Nephron progenitor cell (in vitro differentiated cells): ENCODE measurements at places on chromosomes 6 and 20.

DNA sequence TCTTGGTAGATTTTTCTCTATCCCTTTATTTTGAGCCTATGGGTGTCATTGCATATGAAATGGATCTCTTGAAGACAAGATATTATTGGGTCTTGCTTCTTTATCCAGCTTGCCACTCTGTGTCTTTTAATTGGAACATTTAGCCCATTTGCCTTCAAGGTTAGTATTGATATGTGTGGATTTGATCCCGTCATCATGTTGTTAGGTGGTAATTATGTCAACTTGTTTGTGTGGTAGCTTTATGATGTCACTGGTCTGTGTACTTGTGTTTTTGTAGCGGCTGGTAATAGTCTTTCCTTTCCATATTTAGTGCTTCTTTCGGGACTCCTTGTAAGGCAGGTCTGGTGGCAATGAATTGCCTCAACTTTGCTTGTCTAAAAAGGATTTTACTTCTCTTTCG lies 61.9 kb downstream of the UNC5CL start:
- no peak for DNase-seq

- DNase-seq = no peak
These were observed 27.1 kb upstream of the KIAA1586 start for GRCh38 chr6:57019434-57019833.

DNA sequence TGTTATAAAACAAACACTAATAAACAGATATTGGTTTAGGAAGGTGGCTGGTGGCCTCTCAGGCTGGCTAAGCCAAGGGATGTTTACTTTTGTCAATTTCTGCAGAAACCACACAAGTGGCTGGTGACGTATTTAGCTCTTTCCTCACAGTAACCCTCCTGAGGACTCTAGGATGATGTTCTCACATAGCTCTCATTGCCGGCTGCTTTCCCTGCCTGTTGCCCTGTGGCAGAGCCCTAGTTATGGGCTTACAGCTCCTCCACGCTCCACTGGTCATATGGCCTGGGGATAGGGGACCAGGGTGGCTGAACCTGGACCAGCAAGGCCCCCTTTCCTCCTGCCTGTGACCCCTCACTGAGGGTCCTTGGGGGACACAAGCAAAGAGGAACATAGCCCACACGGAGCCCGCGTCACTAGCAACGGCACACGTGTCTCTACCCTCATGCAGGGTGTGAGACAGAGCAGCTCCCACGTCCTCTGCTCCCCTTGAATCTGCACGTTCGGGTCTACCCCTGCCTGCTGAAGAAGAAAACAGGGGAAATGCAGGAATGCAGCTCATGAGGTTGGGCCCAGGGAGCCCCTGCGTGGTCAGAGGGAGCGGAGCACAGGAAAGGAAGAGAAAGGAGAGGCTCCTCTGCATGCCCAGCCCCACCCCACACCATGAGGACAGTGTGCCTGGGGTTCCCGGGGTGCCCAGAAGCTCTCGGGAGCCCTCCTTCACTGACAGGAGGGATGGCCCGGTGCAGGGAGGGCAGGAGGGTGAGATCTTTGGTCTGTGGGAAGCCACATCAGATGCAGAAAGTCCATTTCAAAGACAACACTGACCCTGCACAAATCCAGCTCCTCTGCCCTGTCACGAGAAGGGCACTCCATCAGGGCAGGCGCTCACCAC lies 13.9 kb downstream of the RAMACL start:
- peak; percentile 21 for DNase-seq

DNA sequence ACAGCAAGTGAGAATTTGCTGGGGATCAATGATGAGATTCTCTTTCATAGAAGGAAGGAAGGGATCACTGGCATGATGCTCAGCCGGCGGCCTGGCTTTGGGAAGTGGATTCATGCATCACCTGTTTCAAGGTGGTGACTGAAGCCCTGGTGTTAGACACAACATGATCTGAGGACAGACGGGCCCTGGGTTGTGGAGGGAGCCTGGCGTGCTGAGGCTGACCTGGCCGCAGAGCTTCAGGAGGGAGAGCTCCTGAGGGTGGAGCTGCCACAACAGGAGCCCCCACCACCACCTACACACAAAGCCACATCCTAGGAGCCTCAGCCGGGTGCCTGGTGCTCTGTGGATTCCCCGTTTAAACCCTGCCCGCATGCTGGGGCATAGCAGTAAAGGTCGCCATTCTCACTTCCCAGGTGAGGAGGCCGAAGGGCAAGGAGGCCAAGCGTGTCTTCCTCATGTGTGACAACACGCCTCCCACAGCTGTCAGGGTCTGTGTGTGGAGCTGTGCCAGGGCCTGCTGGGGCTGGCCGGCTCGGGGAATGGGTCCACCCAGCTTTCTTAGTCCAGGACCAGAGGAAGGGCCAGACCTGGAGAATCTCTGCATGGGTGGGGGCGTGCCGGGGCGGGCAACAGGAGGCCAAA lies 107.0 kb downstream of the ERMARD start:
- DNase-seq = no peak

GRCh38 chr6:35453236-35453635 lies 1.1 kb downstream of the FANCE start:
- DNase-seq = no peak

- no peak for DNase-seq
These were observed 59.2 kb upstream of the CD93 start for GRCh38 chr20:23145281-23145700.

DNA sequence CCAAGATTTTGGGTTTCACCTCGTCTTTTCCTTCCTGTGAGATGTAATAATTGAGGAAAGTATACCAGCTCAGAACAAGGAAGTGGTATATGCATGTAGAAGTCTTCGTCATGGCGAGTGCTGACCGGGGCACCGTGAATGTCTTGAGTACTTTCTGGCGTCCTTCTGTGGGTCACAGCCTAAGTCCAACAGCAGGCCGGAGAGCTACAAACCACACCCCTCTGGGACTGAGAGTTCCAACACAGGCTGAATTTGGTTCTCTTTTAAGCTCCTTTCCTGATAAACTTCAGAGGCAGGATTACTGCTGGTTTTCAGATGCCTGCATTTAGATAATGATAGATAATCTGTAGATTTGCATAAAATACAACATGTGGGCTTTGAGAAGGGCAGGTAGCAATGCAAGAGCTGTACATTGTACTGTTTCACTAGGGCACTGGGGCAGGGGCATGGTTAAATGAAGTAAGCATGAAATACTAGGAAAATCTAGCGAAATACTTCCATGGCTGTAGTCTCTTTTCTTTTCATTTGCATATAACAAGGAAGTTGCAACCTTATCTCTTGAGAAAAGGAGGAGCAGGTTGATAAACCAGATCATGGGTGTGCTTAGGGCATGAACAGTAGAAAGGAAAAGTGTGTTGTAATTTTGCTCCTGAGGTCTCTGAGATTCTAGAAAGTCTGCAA lies at the start of gene ADTRP:
TSS of gene ADTRP (minus strand) at position 156 of the 681 bp plus-strand sequence. CDS start at position 112, 44 bp downstream.
- no peak for DNase-seq

DNA sequence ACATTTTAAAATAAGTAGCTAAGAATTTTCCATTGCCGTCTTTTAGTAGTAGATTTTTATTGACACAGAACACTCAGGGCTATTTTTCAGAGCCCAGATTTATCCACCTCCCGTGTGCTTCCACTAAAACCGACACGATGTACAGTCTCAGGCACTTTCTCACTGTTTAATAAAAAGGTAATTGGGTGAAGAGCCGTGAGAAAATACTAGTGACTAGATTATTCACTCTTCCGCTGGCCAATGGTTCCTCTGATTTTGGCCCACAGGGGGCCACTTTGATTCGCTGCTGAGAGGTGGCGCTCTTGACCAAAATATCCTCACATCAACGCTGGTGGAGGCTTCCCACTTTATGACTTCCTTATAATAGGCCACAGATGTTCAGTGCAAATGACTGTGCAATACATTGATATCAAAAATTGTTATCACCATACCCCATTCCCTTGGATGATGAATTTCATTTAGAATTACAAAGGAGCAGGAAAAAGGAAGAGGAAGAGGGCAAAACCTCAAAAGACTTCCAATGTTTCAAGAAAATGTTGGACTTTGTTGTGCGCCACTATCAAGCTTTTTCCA lies 12.3 kb upstream of the HDDC2 start:
- DNase-seq = peak; percentile 65

GRCh38 chr6:107132330-107132954 lies 17.1 kb upstream of the BEND3 start:
- peak; percentile 32 for DNase-seq

DNA sequence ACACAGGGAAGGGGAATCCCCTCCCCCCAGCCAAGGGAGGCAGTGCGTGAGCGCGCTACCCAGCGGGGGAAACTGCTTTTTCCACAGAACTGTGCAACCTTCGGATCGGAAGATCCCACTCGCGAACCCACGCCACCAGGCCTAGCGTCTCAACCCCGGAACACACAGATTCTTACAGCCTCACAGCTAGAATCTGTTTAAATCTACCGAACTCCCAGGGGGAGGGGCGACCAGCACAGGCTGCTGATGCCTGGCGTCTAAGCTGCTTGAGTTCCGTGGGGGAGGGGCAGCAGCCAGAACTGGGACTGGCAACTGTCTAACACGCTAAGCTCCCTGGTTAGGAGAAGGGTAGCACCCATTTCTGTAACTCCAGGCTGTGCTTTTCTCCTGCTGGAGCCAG lies 217.3 kb upstream of the TENT5A start:
- peak; percentile 13 for DNase-seq

DNA sequence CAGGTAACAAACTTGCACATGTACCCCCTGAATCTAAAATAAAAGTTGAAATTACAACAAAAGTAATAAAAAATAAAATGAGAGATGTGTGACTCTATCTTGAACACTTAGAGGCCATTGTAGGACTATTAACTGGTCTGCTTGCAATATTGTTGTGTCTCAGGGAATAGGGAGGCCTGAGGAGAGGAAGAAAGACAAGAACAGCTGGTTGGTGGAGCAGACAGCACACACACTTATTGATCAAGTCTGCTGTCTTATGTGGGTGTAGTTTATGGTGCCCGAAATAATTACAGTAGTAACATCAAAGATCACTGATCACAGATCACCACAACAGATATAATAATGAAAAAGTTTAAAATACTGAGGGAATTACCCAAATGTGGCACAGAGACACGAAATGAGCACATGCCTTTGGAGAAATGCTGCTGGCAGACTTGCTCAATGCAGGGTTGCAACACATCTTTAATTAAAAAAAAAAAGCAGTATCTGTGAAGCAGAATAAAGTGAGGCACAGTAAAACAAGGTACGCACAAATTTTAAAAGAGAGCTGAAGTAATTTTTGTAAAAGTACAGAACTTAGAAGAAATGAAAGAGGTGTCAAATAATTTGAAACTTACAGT lies 110.1 kb upstream of the HDAC2 start:
- no peak for DNase-seq

GRCh38 chr6:6319952-6320811 lies at the start of gene F13A1:
Gene F13A1 (minus strand): TSS chr6:6320662. CDS start chr6:6318664, 1,998 bp downstream.
- peak; percentile 30 for DNase-seq

GRCh38 chr20:51318058-51318949 lies 224.2 kb downstream of the NFATC2 start:
- peak; percentile 84 for DNase-seq

GRCh38 chr20:10687895-10688294 lies 14.1 kb upstream of the JAG1 start:
- DNase-seq = no peak

DNA sequence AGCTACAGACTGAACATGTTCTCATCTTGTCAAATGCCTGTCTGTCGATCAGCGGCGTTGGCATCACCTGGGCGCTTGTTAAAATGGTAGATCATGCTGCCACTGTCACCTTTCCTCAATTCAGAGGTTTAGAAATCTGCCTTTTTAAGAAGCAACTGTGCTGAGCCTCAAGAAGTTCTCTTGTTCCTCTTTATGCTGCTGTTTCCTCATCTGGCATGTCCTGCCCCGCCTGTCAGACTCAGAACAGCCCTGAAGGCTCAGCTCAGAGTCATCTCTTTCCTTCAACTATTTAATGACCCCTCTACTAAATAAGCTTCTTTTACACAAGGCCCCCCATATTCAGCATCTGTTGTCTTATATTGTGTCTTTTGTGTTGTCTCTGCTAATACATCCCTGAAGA lies 368.2 kb downstream of the EPM2A start:
- no peak for DNase-seq

DNA sequence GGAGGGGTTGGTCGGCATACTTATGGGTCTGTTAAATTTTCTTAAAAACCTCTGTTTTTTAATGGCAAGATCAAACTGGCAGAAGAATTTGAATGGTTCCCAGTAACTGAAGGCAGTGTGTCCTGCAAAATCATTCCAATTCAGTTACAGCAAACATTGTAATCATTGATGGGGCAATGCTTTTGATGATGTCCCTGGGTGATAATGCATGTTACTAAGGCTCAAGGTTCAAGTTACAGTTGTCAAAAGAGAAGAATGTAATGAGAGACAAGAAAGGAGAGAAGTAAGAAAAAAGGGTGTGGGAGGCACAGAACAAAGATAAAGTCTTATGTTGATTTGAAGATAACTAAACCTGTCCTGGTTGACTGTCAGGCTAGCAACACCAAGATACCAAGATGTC lies 54.9 kb downstream of the CEP162 start:
- DNase-seq = no peak

DNA sequence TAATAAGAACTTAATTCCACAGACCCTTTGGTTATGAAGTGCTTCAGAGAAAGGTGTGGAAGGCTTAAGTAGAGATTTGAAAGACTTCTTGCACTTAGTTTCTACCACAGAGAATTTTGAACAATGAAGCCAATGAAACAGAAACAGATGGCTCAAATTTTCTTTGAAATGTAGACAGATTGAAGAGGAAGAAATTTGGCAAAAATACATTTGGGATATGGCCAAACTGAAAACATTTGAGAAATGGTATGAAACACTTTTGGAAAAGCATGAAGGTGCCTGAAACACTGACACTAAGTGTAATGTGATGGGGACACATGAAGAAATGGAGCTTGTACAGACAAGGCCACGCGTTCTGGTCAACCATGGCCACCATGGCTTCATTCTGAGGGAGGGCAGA lies 272.4 kb upstream of the EXOC2 start:
- no peak for DNase-seq

GRCh38 chr6:90416322-90416721 lies 119.7 kb upstream of the BACH2 start:
- DNase-seq = no peak

DNA sequence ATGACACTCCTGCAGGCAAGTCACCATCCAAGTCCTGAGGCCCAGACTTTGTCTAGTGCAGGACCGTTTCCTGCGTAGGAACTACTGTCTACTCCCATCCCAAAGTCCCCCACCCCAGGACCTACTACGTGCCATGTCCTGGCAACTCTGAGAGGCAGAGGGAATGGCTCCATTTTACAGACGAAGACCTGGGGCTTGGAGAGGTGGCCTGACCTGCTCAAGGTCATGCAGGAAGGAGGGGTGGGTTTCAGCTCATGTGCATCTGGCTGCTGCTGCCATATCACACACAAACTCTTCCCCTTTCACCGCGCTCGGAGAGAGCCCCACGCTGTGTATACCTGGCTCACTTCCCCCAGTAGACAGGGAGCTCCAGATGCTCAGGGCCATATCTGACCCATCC lies 1.2 kb upstream of the NOL4L start:
- no peak for DNase-seq

DNA sequence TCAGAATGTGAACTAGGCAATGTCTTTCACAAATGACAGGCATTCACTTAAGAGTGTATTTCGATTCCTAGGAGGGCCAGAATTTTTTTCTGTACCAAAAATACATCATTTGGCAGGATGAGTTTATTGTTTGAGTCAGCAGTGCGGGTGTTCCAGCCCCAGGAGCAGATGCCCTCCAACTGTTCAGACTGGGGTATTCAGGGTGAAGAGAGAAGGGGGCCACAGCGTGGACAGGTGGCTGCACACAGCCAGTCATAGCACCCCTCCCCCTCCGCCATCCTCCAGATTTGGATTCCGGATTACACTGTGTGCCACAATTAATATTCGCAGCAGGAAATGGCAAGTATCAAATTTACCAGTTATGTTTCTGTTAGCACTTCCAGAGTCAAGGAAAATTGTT lies 38.6 kb downstream of the RIPOR2 start:
- DNase-seq = no peak
